ENCODE measurements at places on chromosomes 3 and 15.
A peak's percentile ranks its signal among the peaks of the same experiment; 100 is the strongest.

DNA sequence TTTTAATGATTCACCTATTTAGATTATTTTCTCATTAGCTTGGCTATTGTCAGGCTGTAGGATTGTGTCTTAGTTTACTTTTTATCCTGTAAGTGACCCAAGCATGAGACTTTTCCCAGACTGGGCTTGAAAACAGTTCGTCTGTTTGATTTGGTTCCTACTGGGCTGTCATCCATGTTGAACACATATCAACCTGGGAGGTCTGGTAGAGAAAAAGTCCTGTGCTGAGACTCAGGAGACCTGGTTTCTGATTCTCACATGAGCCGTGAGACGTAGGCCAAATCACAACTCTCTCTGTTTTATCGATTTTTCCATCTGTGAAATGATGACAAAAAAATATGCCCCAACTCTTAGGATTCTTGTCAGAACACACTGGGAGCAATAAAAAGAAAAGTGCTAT is 98.8 kb upstream of the GALNT15 start:
- DNase-seq: no peak

DNA sequence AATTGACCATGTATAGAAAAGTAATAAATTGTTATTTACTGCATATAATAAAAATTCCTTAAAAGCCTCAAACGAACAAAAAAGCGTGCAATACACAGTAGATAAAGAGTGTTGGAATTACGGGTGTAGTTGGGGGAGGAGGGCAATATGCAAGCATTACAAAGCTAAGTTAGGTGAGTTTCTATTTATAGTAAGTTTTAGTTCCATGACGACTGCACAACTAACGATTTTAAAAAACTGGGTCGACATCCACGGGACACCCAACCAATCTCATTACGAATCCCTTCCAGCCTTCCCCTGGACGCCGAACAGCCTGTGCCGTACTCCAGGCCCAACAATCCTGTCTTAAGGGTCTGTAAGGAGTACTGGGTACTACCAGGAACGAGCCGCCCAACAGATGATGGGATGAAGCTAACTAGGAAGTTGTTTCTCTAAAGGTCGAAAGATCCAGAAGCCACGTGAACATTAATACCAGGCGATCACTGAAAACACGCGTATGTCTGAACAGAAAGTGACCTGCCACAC is 677 bp downstream of the POLQ start:
- peak; percentile 46 for DNase-seq

DNA sequence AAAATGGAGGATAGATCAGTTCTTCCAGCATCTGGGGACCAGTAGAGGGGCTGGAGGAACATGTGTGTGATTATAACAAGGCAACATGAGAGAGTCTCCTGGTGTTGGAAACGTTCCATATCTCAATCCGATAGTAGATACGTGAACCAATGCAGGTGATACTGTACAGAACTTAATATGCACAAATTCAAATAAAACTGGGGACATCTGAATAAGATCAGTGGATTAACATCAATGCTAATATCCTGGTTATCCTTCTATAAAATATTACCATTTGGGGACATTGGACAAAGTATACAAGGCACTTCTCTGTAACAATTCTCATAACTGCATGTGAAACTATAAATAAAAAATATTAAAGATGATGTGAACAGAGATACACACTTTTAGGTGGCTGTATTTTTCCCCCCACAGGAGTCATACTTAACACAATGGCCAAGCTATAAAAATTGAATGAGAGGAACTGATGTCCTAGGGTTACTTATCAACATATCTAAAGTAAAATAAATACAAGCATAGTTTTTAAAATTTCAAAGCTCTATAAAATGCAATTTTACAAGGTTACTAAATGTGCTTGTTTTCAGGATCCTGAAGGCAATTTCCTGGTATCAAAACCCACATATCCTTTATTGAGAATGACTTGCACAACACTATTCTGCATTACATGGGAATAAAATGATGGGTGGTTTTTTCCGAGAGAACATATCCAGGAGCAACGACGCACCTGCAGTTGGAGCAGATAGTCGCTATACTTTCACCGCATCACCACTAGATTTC is 31.1 kb upstream of the TJP1 start:
- no peak for DNase-seq

GRCh38 chr3:160346511-160346910 is 52.5 kb downstream of the IFT80 start:
- DNase-seq: no peak

DNA sequence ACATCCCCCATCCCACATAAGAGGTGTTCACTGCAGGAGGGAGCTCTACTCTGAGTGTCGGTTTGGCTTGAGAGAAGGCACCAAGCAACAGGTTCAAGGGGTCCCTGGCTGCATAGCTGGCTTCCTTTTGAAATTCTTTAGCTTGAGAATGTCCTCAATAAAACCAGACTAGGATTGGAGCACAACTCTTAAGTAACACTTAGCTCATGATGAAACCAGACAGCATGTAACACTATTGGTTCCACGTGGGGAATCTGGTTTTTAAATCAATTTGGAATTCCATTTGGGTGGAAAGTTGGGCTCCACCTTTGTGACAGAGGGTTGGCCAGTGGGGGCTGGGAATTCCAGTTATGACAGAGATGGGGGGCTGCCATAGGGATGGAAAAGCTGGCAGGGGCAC is 281.2 kb downstream of the TLE3 start:
- DNase-seq: no peak

DNA sequence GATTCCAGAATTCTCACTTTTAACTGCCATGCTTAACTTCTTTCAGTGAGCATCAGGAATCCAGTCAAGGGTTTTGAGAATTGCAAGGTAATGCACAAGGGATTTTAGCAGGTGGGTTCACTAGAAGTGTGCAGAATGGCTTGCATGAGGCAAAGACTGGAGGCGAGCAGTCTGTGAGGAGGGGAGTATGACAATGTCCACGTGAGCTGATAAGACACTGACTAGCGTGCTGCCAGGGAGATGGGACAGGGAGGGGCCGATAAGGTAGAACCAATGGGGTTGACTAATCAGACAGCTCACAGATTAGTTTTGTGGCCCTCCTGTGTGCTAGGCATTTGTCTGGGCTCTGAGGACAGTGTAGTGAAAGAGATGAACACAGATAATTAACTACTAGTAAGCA is 102.0 kb upstream of the DAZL start:
- no peak for DNase-seq

GRCh38 chr3:72188536-72188935 is 403.6 kb upstream of the PROK2 start:
- DNase-seq: no peak

DNA sequence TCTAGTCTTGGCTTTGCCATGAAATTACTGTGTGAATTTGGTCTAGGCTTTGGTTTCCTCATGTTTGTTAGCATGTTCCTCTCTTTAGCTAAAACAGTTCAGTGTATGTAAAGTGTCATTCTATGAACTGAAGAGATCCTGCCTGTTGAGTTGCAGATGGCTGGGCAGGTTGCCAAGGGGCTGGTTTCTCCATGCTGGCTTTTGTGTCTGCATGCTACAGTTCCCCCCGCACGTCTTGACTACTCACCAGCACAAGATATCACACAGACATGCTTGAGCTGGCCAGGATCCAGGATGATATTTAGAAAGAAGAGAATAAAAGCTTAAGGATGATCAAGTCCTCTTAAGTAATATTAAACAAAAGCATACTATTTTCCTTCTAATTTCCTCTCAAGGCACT is 90.2 kb downstream of the CERS3 start:
- no peak for DNase-seq

GRCh38 chr15:56428821-56429458 is 36.0 kb downstream of the MNS1 start:
- DNase-seq: no peak

GRCh38 chr3:196599734-196600128 is 31.3 kb downstream of the FBXO45 start:
- DNase-seq: no peak

DNA sequence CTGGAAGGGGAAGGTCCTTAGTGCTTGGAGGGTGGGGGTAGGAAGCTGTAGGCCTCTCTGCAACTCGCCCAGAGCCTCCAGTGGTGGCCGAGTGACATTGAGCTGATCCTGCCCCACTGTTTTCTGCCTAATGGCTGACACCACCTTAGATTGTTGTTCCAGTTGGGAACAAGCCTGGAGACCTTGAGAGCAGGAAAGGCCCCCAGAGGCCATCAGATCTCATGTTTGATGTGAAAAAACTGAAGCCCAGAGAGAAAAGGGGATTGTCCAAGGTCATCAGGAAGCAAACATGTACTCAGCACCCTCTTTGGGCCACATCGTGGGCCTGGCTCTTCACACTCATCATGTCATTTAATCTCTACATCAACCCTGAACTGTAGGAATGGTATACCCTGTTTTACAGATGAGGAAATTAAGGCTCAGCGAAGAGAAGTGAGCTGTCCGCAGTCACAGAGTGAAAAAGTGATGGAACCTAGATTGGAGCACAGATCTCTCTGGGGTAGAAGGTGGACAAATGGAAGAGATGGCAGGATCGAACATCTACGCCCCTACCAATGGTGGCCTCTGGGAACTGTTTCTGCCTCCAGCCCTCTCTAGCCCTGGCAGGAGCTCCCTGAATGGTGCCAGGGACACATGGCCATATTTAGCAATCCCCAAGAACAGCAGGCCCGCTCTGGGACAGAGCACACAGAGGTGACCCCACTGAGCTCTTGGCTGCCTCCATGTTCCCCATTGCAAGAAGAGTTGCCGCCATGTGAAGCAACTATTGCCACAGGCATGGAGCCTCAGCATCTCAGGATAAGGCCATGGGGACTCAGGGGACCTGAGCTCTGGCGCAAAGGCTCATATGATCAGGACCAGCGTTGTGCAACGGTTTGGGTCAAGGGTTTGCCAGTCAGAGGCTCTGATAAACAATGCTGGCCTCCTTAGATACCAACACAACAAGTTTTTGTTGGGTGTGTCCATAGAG is 31.6 kb upstream of the TSEN2 start:
- DNase-seq: no peak

GRCh38 chr15:40282869-40283614 is at the start of gene ANKRD63:
ANKRD63 (minus strand) TSS chr15:40283064; CDS start chr15:40282586, 478 bp downstream.
- no peak for DNase-seq

DNA sequence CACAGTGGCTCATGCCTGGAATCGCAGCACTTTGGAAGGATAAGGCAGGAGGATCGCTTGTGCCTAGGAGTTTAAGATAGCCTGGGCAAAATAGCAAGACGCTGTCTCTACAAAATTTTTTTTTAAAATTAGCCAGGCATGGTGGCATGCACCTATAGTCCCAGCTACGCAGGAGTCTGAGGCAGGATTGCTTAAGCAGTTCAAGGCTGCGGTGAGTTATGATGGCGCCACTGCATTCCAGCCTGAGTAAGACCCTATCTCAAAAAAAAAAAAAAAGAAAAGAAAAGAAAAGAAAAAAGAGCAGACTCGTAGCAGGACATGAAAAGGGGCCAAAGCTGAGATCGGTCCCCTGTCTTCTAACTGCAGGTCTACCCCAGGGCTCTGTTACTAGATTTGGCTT is 18.9 kb downstream of the SRGAP3 start:
- DNase-seq: no peak

DNA sequence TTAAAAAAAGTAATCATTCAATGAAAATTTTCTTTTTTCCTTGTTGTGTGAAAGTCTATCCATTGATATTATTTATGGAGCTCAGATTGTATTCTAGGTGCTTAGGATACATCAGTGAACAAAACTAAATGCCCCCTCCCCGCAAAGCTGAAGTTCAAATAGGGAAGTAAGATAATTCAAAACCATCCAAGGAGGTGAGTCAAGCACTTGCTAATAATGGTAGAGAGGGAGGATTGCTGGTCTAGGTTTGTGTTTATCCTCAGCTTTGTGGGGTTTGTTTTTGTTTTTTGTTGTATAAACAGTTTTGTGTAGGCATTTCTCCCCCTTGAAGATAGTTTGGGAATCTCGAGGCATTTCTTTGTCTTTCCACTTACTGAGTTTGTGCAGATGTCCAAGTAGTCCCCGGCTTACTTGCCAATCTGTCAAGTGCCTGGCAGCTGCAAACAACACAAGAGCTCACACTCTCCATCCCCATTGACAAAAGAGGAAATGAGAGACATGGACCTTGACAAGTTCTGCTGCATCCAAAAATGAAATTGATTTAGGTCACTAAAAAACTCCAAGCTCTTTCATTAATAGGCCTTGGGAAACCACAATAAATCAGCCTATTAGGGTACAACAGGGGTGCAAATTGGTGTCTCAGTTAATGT is 575.8 kb upstream of the TBL1XR1 start:
- DNase-seq: no peak

DNA sequence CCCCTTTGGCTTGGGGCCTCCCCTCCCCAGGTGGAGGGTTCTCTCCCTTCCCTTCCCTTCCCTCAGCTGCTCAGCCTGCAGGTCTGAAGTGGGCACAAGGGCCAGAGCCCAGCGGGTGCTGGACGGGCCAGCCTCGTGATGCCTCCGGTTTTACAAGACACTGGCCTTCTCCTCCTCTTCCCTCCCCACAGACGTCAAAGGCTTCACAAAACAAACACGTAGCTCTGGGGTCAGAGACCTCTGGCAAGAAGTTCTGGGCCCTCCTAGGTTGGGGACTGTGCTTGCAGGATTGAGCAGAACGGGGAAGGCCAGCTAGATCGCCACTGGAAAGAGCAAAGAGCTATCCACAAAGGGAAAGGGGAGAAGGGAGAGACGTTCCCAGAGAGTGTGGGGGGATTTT is 81.4 kb upstream of the TPM1 start:
- DNase-seq: no peak

DNA sequence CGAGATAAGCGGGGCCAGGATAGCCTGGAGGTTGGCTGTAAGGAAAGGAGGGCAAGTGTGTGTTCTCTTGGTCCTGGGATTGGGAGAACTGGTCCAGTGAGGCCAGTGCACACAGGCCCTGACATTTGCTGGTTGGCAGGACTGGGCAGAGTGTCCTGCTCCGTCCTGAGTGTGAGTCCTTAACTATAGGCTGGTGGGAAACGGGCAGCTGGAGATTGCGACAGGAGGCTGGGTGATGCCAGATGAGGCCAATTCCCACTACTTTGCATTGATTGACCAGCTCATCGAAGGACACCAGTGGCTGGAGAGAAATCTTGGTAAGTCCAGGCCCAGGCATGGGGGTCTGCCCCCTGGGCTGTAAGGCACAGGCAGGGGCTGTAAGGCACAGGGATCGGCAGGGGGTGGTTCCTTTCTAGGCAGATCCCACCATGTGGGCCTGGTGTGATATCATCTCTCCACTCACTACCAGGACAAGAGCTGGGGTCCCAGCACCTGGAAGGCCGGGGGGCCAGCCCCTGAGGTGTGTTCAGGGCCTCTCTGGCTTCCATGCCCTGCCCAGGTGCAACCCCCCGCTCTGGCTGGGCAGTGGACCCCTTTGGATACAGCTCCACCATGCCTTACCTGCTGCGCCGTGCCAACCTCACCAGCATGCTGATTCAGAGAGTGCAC is 3.2 kb downstream of the MAN2A2 start:
- no peak for DNase-seq

GRCh38 chr15:101242999-101243336 is 8.9 kb downstream of the CHSY1 start:
- no peak for DNase-seq

DNA sequence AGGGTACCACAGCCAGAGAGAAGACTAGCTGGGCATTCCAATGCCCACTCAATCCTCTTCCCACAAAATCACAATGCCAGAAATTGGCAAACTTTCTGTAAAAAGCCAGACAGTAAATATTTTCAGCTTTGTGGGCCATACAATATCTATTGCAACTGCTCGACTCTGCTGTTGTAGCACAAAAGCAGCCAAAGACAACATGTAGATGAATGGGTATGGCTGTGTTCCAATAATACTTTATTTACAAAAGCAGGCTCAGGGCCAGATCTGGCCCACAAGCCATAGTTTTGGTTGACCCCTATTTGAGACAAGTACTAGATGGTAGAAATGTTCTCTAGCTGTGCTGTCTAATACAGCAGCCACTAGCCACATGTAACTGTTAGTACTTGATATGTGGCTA is 330.9 kb downstream of the ERC2 start:
- no peak for DNase-seq

- no peak for DNase-seq
Observed at GRCh38 chr3:12268049-12268735, 20.7 kb upstream of the PPARG start.
